Stimulated activated CD4-positive, alpha-beta T cell treated with anti-CD3 and anti-CD28 coated beads, Interleukin-15, amount 100 ng/mL, for 24 hours (primary cell): ENCODE measurements at places on chromosomes 11 and 22.

- DNase-seq: no peak
Observed at GRCh38 chr11:64800303-64801157, 2.5 kb downstream of the MAP4K2 start.

- DNase-seq: no peak
Observed at GRCh38 chr11:93518081-93518480, 25.1 kb downstream of the SMCO4 start.

DNA sequence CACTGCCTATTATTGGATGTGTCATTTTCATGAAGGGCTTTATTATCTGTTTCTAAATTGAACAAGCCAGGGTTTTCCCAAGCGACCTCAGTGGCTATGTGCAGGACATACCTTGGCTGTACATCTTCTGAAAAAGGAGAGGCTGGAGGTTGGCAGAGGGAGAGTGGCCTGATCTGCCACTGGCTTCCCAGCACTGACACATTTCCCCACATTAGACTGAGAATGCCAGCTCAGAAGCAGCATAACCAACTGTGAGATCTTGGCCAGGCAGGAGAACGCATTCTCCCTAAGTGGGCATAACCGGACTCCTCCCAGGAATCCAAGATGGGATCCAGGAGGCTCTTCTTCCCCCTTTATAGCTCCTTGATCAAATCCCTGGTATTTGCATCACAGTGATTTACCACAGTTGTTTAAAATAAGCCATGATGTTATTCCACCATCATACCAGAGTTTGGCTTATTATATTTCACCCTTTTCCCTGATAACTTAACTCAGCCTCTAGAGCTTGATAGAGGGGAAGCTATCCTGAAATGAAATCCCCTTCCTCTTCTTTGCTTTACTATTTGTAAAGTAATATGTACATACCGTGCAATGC, 33.8 kb downstream of the AMOTL1 start:
- DNase-seq: no peak

GRCh38 chr11:79054636-79055035, 386.2 kb downstream of the TENM4 start:
- no peak for DNase-seq

DNA sequence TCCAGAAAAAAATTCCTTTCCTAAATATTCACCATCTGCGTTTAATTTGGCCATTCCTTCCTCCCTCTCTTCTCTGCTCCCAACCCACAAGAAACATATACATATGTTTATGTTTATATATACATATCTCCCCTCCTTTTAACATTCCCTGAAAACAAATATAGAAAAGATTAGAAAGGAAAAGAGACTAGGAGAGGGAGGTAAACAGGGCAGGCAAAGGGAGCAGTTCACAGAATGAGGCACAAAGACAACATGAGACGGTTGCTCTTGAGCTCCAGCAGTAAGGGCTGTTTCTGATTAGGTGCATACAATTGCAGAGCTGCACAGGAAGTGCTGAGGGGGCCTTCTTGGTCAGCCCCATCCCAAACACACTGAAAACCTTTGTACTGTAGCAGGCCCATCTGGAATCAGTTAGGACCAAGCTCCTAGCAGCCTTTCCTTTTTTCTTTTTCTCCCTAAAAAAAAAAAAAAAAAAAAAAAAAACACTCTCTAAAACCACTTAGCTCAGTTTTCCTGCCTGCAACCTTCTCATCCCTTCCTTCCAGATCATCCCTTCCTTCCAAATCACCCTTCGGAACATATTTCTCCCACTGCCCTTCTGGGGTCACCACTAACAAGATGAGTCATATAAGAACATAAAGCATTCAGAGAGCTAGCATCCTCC, 57.0 kb downstream of the RBFOX2 start:
- DNase-seq: no peak

DNA sequence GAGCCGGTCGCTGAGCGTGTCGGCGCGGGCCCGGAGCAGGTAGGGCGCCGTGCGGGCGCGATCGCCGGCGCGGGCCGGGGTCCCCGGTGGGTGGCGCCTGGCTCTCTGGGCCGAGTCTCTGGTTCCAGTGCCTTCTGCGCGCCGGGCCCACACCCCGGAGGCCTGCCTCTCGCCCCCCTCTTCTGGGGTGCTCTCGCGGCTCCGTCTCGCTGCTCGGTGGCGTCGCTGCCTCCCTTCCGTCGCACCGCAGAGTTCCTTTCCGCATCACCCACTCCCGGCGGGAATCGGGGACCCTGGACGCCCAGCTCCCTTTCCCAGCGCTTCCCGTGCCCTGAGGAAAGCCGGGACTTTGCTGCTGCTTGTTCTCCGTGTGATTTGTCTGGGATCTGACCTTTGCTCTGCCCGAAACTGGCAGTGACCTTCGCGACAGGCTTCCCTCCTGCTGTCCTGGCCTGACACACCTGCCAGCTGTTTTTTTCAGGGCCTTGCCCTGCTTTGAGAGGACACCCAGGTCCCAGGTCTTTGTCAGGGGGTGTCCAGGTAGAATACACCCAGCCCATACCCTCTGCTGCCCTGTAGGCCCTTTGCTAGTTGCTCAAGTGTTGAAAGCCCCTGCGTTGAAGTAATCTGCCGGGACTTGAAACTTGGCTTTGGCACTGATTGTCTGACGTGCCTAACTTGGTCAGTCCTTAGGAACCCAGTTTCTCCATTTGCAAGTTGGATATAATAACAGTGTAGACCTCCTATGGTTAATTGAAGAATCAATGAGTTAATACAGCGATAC, 711 bp downstream of the FDX1 start:
- no peak for DNase-seq

GRCh38 chr11:122275508-122275907, 159.5 kb upstream of the BLID start:
- no peak for DNase-seq

- no peak for DNase-seq
Observed at GRCh38 chr22:31828739-31829138, 74.9 kb downstream of the DEPDC5 start.

GRCh38 chr22:24133187-24133965, 47.9 kb upstream of the SUSD2 start:
- DNase-seq: peak; percentile 17

DNA sequence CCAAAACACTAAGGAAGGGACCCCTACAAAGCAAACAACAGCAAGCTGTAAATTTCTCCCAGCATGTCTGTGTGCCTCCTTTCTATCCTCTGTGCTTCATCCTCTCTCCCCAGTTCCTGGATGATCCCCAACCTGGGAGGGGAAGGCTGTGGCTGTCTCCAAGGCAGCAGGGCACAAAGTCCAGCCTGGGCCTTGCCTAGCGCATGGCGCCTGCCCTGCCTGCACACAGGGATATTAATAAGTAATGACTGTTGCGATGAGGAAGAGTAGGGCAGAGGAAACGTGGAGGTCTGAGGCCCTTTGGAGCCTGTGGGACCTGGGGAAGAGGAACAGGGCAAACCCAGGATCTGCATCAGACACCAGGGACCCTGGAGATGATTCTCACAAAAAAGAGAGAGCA, 2.0 kb downstream of the USH1C start:
- no peak for DNase-seq

- DNase-seq: no peak
Observed at GRCh38 chr11:93567401-93567895, 24.3 kb upstream of the SMCO4 start.

GRCh38 chr11:5737670-5738392, 1.6 kb downstream of the OR56B1 start:
- DNase-seq: no peak

DNA sequence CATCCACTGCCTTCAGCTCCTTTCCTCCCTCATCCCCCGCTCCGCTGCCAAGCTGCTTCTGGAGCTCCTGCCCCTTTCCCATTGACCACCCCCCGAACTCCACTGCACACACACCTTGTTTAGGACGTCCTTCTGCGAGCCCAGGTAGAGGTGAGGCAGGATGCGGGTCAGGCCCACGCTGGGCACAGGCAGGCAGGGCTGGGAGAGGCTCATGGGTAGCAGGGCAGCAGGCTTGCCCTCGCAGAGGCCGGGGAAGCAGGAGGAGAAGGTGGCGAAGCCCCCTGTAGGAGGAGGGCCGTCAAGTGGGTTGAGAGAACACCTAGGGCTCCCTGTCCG, 13.3 kb downstream of the DUSP8 start:
- no peak for DNase-seq
